ENCODE measurements at places on chromosomes 6 and 20. TPM values are rescaled to one million over a fixed set of nuclear protein-coding genes. Genes with fewer than 3 reads are reported as not detected.

EMILIN3 gene
- total RNA-seq = 0.09 TPM

CTCFL gene
- total RNA-seq = not detected

CCN5 gene
- total RNA-seq = not detected

PDYN gene
- not detected for total RNA-seq

SCRT2 gene
- not detected for total RNA-seq

LY6G6D gene
- total RNA-seq = not detected

MCM3 gene
- total RNA-seq = 78.8 TPM

DNA sequence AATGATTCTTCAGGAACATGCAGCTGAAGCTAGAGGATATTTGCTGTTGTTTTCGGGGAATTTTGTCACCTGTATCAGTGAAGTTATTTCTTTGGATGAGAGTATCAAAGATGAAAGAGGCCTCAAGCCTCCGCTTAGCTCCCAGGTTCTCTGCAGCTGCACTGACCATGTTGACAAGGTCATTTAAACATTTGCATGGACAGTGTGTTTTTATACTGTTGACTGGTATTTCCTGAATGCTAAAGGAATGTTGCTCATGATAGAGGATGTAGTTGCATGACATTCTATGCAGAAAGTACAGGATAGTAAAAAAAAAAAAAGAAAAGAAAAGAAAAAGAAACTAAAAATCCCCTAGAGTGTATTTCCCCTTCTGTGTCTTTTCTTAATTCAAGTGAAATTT lies 165.6 kb upstream of the LAMP5 start:
- peak; percentile 39 for DNase-seq

- no peak for DNase-seq
Measured at GRCh38 chr6:139844907-139845306, 470.5 kb upstream of the CITED2 start.

All from dermis blood vessel endothelial cell (primary cell).